ENCODE measurements at places on chromosomes 1 and 21. TPM values are rescaled to one million over a fixed set of nuclear protein-coding genes. Genes with fewer than 3 reads are reported as not detected.

The SLC30A1 gene
- 27.7 TPM for total RNA-seq

The SPRR2B gene
- total RNA-seq: not detected

The PRAMEF12 gene
- 2.9 TPM for total RNA-seq

DNA sequence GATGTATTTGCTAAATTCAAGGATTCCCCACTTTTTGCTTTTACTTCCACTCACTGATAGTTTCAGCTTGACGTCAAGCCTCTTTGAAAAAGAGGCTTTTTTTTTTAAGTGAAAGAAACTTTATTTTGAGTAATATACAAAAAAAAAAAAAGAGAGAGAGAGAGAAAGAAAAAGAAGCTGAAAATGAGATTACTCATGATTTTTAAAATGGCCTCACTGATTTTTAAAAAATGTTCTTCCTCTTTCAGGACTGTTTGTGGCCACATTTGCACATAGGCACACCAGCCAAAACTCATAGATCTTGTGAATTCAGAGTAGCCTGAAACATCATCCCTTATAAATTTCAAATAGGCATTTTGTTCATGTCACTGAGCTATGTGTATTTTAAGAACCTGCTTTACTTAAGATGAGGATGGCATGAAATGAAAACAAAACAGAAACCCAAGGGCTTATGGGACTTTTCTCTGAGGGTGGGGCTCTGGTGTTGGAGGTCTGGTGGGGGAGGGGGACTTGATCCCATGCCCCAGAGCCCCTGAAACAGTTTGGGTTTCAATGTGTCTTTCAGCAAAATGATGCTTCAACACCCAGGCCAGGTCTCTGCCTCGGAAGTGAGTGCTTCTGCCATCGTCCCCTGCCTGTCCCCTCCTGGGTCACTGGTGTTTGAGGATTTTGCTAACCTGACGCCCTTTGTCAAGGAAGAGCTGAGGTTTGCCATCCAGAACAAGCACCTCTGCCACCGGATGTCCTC lies 6.1 kb downstream of the ATF3 start:
- DNase-seq: peak; percentile 46

DNA sequence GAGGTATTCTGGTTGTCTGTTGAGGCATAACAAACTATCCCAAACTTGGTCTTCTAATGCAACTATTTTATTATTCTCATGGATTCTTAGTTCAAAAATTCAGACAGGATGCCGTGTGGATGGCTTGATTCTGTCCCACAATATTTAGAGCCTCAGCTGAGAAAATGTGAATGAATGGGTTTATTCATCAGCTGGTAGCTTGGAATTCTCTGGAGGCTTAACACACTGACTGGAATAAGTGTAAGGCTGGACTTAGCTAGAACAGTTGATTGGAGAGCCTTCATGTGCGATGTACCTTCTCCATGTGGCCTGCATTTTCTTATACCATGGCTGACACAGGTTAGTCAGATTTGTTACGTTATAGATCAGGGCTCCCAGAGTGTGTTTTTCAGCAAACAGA lies 30.8 kb downstream of the TNNI3K start:
- DNase-seq: no peak

GRCh38 chr1:207077470-207078377 lies 10.9 kb upstream of the C4BPB start:
- DNase-seq: peak; percentile 85

DNA sequence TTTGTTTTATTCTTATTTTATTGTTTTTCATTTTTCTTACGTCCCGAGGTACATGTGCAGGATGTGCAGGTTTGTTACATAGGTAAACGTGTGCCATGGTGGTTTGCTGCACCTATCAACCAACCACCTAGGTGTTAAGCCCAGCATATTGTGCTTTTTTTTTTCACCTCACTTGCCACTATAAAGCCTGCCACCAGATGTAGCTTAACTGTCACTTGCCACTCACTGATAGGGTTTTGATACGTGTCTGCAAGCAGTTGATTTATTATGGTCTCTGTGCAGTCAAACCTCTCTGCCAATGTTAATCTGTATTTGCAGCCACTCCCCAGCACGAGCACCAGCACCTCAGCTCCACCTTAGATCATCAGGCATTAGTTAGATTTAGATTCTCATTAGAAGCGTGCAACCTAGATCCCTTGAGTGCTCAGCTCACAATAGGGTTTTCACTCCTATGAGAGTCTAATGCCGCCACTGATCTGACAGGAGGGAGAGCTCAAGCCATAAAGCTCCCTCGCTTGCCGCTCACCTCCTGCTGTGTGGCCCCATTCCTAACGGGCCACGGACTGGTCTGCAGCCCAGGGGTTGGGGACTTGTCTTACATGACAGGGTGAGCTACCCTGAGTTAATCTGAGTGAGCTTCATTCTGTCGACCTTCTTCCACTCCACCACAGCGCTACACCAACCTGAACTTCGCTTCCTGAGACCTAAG lies 17.9 kb upstream of the ABCG1 start:
- no peak for DNase-seq

Measured in umbilical cord (tissue), 2 donors.